ENCODE measurements at places on chromosomes 7 and 10.

DNA sequence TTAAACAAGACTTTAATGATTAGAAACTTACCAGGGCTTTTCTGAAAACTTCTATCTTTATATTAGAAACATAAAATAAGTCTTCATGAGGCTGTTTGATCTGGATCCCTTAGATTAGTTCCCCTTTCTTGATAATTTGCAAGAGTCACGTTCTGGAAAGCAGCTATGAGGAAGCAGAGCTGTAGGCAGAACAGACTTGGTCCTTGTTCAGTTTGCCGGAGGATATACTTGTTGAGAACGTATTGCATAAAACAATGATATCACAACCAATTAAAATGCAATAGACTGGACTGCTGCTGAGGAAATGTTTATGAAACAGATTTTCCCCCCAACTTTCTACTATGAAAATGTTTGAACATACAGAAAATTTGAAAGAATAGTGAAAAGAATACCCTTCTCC lies 2.8 kb downstream of the SAMD9L start:
- no peak for DNase-seq

DNA sequence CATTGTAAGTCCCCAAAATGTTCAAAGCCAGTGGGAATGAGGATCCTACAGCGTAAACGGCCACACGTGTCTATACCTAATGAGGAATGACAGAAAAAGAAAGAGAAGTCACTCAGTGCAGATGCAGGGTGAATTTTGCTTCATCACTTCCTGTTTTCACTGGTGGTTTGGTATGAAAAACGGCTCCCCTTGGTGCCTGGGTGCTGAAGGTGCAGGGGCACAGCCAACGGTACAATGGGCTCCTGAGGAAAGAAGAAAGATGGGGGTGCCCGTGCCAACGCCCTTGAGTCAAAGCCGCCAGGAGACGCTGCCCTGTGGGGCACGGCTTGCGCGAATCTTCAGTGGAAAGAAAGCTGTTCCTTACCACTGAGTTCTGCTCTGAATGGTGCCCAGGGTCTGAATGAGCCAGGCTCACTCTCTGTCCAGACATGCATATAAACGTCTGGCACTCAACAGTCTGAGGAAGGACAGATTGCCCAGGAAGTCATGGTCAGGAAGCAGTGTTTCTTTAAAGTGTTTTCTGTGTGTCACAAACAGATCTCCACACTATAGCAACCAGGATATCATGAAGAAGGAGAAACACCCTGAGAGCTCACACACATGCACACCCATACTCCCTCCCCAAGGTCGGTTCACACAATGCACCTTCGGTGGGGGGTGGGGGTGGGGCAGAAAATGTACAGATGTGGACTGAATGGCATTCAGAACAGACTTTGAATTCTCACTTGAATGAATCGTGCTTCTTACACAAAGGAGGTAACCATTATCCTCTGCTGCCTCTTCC lies 105.8 kb downstream of the ELMO1 start:
- peak; percentile 52 for DNase-seq

DNA sequence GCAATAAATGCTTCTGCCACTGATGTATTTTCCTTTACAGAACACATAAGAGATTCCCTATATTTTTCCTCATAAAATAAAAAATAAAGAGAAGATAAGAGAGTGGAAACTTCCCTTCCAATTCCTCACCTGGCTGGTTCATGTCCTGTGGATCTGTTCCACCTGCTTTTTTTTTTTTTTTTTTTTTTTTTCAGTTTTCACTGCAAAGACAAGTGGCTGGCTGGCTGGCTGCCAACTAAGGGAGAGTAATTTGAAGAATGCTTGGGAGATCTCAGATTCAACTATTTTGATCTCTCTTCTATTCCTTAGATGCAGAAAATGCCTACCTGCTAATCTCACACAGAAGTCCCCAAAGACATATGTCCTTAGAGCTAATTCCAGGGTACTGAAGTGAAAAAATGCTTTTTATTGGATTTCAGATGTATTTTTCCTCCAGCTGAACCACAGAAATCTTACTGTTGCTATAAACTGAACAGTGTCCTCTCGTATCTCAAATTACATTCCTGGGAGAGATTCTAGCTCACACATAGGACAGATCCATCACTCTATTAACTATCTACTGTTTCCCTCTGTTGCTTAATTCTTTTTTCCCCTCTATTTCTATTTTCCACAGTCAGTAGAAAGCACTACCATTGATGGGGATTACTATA lies 120.8 kb downstream of the NRCAM start:
- DNase-seq: no peak

DNA sequence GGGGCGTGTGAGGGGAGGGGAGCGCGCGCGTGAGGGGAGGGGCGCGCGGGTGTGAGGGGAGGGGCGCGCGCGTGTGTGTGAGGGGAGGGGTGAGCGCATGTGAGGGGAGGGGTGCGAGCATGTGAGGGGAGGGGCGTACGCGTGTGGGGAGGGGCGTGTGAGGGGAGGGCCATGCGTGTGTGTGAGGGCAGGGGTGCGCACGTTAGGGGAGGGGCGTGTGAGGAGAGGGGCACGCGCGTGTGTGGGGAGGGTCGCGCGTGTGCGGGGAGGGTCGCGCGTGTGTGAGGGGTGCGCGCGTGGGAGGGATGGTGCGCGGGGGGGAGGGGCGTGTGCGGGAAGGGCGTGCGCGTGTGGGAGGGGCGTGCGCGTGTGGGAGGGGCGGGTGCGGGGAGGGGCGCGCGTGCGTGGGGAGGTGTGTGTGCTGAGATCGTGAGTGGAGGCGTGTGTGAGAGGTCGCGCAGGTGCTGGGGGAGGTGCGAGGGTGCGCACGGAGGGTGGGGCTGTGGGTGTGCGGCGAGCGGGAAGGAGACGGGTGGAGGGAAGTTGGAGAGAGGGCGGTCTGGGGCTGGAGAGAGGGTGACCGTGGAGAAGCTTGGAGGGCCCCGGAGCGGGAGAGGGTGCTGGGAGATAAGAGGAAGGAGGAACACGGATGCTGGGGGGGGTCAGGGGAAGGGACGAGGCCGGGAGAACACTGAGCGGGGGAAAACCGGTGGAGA lies 19.7 kb downstream of the MXI1 start:
- DNase-seq: peak; percentile 36

- no peak for DNase-seq
Observed at GRCh38 chr7:67619175-67619574, 622.5 kb downstream of the TYW1 start.

DNA sequence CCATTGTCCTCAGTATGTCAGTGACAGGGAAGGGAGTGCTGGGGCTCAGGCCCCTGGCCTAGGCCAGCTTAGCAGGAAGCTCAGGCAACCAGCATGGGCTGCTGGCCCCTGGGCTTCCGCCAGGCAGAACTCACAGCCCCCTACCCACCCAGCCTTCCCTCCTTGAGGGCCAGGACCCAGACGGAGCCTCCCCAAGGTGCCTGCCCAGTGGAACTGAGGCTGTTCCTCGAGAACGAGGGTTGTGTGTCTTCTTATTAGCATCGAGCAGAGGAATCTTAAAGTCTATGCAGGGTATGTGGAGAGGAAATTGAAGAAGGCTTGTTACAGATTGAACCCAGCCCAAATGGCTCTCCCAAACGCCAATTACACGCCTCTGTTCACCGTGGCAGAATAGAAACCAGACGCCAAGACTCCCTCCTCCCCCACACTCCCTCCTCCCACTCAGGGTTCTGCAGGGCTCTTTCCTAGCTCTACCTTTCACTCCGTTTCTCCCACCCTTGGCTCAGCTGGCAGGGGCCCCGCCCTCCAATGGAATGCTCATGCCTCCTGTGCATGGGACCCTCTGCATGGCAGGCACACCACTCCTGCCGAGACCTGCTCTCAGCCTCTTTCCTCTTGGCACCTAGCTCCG lies 134.4 kb downstream of the ZMIZ1 start:
- DNase-seq: no peak

DNA sequence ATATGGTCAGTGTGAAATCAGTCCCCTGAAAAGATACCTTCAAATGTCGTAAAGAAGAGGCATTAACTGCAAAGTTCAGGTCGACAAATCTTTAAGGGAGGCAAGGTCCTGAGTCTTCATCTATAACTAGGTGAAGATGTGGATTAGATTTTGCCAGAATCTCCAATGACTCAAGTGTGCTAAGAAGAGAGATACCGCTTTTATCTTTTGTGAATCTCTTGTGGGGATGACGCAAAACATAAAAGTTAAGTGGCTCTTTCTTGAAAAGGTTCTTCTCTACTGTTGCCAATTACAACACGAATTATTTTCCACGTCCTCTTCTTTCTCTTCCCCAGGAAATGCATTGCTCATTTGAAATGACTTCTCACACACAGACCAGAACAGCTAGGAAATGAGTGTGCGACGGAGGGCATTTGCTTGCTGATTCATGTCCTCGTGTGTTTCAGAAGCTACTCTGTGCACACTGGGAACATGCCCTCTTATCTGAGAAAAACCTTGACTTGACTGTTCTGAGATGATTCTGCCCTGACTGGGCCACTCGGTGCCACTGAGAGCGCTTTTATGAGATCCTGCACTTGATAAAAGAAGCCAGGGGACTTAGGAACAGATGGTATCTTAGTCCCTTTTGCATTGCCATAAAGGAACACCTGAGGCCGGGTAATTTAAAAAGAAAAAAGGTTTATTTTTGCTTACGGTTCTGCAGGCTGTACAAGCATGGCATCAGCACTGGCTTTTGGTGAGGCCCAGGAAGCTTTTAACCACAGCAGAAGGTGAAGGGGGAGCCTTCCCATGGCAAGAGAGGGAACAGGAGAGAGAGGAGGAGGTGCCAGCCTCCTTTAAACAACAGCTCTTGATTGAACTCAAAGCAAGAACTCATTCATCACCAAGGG lies 169.5 kb upstream of the PFKP start:
- peak; percentile 8 for DNase-seq

GRCh38 chr7:133275446-133276095 lies 22.7 kb downstream of the EXOC4 start:
- no peak for DNase-seq

- DNase-seq: no peak
Observed at GRCh38 chr10:106866244-106866845, 298.2 kb downstream of the SORCS1 start.

- no peak for DNase-seq
Observed at GRCh38 chr10:122007415-122007814, 18.5 kb downstream of the TACC2 start.

GRCh38 chr7:44633254-44634186 lies 27.1 kb downstream of the OGDH start:
- DNase-seq: no peak

DNA sequence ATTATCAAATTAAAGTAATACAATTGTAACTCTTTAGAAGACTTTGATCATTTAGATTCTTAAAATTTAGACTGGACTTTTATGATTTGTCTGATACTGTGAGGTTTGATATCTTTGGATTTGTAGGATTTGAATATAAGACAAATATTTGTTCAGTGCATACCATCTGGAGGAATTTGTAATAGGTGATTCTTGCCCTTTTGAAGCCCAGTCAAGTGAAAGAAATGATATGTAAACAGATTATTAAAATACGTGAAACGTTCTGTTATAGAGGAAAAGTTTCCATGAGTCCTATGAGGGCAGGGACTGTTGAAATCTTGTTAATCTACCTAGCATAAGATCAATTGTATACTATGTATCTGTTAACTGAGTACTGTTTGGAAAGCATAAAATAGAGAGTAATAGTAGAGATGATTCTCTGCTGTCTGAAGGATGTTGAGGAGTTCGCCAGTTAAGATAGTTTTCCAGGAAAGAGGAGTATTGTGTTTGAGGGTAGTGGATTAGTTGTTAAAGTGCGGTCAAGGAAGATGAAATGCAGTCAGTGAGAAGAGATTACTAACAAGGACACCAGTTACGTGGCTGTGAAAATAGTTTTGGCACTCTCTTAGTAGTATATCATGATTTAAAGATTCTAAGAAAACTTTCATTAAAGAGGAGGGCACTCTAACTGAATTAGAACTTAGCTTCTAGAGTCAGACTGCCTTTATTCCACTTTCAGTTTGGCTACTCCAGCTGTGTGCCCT lies 14.4 kb downstream of the PDCD4 start:
- no peak for DNase-seq

GRCh38 chr7:137771273-137771672 lies 75.5 kb downstream of the DGKI start:
- DNase-seq: no peak

DNA sequence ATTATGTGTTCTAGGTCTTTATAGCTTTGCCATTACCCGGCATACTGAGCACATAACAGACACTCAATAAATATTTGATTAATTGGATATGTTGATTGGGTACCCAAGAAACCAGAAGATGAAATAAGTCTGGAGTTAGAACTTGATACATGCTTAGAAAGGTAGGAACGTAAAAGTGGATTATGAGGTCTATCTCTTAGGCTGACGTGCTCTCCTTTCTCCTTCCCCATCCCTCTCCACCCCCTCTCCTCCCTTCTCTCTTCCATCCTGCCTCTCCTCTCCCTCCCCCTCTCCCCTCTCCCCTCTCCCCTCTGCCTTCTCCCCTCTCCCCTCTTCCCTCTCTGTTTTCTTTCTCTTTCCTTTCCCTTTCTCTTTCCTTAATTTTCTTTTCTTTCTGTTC lies 34.0 kb downstream of the AUTS2 start:
- DNase-seq: no peak

- no peak for DNase-seq
Observed at GRCh38 chr10:35910234-35910633, 268.1 kb upstream of the FZD8 start.

- no peak for DNase-seq
Observed at GRCh38 chr7:111003883-111004282, 87.0 kb upstream of the LRRN3 start.

- no peak for DNase-seq
Observed at GRCh38 chr10:48467669-48468068, 137.2 kb downstream of the ARHGAP22 start.

GRCh38 chr7:40883826-40884225 lies 749.0 kb downstream of the SUGCT start:
- no peak for DNase-seq

DNA sequence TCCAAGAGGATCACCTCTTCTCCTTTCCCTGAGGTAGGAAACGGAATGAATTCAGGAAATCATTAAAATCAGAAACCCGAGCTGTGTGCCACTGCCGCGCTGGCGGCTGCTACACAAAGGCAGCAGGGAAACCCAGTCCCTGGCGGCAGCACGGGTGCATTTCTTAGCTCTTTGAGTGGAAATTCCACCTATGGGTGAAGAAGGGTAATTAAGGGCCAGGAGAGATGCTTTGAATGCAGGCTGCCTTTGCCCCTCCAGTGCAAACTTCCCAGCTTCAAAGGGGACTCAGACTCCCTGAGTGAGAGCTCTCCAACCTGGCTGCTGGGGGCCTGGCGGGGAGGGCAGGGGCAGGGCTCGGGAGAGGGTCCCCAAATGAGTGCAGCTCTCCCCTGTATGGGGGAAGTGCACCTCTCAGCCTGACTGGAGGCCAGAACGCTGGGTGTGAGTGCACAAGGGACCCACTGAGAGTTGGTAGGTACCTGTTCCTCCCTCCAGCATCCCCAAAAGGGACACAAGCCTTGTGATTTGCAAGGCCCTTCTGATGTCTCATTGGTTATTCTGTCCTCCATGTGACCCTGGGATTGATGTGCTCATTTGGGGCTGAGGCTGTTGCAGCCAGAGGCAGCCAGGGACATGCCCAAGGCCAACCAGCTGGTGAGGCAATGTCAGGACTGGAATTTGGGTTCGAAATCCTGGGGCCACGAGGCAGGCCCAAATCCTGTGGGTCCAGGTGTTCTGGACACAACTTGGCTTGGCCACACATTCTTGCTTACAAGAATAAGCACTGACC lies 16.3 kb upstream of the ZMIZ1 start:
- no peak for DNase-seq

GRCh38 chr7:127534636-127535035 lies 50.8 kb downstream of the GCC1 start:
- DNase-seq: no peak

GRCh38 chr10:12340371-12340770 lies 9.0 kb upstream of the CAMK1D start:
- no peak for DNase-seq

GRCh38 chr10:24419066-24419465 lies 210.1 kb downstream of the KIAA1217 start:
- DNase-seq: no peak

GRCh38 chr10:44651834-44652233 lies 259.3 kb upstream of the TMEM72 start:
- DNase-seq: no peak

All from stimulated activated CD8-positive, alpha-beta memory T cell treated with anti-CD3 and anti-CD28 coated beads, Interleukin-15, amount 100 ng/mL, for 48 hours (primary cell).